ENCODE measurements at places on chromosomes 1 and 21.

GRCh38 chr1:8689431-8690252, 127.8 kb downstream of the RERE start:
- DNase-seq: no peak

DNA sequence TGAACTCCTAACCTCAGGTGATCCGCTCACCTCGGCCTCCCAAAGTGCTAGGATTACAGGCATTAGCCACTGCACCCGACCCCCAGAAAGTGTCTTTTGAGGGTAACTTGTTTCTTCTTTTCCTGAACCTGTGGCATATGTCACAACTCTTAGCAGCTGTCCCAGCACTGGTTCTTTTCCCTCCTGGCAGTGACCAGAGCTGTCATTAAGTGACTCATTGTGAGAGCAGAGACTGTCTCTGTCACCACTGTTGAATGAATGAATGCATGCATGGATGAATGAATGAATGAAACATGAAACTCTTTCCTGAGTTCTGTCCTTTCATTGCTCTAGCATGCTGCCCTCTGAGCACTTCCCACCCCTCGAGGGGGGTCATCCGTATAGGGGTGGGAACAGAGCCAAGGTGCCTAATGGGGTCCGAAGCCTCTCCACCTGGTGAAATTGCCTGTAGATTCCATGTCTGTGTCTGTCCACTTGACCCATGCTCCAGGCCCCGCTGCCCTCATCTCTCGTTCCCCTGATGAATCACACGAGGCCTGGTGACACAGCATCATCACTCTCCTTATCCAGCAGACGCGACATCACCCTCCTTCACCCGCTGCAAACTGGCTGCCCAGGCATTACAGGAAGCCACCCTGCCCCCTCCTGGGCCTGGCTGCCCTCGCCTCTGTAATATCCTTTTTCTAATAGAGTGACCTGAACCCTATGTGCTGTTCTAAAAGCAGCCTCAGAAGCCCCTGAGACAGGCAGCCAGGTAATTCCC, 75.0 kb downstream of the IGSF21 start:
- no peak for DNase-seq

DNA sequence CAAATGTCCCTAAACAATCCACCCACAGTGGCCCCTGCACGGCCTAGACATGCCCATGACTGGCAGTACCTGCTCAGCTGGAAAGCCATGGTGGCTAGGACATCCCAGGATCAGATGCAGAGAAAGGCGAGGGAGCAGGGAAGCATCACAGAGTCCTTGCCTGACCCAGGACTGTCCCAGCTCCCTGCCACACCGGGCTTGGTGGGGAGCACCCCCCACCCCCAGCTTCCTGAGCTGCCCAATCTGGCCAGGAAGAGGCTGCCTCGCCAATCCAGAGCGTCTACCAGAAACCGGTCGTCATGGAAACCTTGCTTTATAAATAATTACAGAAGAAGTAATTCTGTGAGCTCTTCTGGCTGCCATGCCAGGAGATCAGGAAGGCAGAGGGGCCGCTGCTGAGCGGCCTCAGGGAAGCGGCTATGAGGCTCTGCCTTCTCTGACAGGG, 34.8 kb downstream of the ACOT7 start:
- no peak for DNase-seq

- no peak for DNase-seq
Measured at GRCh38 chr21:45040739-45041138, 33.6 kb upstream of the ADARB1 start.

DNA sequence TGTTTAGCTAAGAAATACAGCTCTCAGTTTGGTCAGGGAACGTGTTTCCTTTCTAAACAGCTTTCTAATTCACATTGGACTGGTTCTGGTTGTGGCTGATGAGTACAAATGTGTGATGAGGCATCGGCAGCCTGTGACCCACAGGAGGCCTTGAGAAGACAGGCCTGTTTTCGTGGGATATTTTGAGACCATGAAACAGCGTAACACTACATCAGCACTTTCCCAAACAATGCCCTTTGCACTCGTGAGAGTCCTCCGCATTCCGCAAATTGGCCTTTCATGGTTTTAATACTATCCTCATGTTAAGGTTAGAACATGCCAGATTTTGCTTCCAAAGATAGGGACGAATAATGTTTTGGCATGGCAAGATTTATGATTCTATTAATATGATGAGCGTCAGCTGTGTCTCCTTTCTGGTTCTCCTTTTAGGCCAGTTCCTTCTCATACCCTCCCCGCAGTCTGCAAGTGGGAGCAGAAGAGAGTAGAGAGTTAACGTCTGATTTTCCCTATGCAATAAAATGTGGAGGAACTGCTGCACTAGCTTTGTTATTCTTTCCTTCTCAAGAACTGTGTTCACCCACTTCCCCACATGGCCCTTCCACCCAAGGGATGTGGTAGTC, 84.3 kb upstream of the L1TD1 start:
- DNase-seq: no peak

GRCh38 chr1:230251644-230252191, 174.4 kb downstream of the PGBD5 start:
- no peak for DNase-seq

- DNase-seq: peak; percentile 49
Measured at GRCh38 chr21:31872452-31873274, at the start of gene HUNK. Gene HUNK (plus strand): TSS chr21:31873020. CDS start chr21:31873675, 655 bp downstream.

DNA sequence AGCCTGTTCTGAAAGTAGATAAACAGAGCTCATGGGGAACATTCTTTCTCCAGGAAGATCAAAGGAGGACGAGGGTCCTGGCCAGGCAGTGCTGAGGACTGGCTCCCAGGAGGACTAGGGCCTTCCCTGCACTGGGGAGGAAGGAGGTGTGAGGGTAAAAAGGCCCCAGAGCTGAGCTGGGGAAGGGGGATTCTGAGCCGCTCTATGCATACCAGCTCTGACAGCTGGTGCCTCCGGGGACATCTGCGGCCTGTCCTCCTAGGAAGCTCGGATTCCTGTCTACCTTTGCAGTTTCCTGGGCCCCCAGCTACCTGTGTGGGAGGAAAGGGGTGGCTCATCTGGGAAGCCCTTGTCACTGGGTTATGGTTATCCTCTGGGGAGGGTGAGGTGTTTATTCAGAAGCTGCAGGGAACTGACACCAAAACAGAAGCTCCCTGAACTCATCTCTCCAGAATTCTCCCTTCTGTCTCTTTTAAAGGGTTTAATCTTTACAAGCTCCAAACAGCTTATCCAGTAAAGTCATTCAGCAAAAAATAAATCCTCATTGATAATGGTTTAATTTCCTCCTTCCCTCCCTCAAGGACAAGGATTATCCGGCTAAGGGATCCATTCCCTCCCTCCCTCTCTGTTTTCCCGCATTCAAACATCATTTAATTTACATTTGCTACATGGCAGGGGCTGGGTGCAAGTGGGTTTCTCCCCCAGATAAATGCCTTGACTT, 31.0 kb downstream of the NENF start:
- DNase-seq: no peak

GRCh38 chr1:233627823-233628222, 13.9 kb downstream of the KCNK1 start:
- no peak for DNase-seq

- no peak for DNase-seq
Measured at GRCh38 chr1:206590025-206590758, 22.1 kb downstream of the EIF2D start.
